CD4-positive, CD25-positive, alpha-beta regulatory T cell (primary cell): ENCODE measurements at places on chromosomes 11 and 22. TPM values are rescaled to one million over a fixed set of nuclear protein-coding genes. Genes with fewer than 3 reads are reported as not detected.

DNA sequence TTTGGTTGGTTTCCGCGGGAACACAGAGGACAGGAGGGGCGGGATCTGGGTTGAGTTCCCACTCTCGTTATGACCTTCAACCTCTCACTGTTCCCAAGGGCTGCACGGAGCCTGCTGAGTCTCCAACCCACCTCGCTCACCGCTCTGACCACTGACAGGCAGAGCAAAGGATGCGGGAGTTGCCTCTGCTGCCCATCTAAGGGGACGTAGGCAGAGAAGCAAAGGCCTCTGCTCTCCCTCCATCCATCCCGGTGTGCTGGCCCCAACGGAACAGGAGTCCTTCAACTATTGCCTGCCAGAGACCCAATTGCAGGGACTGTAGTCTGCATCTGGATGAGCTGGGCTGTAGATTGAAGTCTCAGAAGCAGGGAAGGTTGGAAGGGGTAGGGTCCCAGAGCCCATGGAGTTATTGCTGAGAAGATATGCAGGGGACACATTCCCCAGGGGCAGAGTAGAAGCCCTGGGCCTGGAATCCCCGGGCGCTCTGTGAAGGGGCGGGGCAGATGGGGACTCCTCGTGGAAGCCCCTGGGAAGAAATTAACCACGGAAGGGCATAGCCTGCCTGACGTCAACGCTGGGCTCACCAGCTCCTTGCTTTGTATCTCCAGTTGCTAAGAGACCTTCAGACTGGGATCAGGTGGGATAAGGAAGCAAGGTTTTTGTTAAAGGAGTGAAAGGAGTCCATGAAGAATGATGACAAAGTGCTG, 12.7 kb upstream of the FXYD2 start:
- H3K4me3 ChIP-seq, result no peak overlapping the region
- H3K4me1 ChIP-seq, result no peaks in the 10 kb centered on the region
- no peak overlapping the region for H3K27ac ChIP-seq
- H3K36me3 ChIP-seq, result no peaks in the 10 kb centered on the region

DNA sequence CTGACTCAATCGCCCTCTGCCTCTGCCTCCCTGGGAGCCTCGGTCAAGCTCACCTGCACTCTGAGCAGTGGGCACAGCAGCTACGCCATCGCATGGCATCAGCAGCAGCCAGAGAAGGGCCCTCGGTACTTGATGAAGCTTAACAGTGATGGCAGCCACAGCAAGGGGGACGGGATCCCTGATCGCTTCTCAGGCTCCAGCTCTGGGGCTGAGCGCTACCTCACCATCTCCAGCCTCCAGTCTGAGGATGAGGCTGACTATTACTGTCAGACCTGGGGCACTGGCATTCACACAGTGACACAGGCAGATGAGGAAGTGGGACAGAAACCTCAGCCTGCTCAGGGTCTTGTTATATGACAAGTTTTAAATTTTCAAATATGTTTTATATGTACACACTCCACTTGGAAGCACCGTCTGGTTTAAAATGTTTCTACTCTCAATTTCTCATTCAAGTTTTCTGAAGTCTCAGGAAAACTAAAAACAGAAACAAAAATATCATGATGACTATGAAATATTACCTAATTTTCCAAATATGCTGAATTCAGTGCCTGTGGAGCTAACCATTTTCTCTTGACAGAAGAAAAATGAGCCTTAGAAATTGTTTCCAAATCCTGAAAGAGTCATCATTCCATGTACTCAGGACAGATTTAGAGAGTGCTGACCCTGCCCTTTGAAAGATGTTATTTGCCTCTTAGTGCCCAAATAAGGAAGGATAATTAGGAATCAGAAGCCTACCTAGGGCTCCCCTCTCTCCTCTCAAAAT, 48.8 kb upstream of the TOP3B start:
- H3K4me1 ChIP-seq, result no peaks in the 10 kb centered on the region
- DNase-seq, result no peak
- peaks cover 3% of the 10 kb centered on the region for H3K27me3 ChIP-seq
- H3K36me3 ChIP-seq, result no peaks in the 10 kb centered on the region

DNA sequence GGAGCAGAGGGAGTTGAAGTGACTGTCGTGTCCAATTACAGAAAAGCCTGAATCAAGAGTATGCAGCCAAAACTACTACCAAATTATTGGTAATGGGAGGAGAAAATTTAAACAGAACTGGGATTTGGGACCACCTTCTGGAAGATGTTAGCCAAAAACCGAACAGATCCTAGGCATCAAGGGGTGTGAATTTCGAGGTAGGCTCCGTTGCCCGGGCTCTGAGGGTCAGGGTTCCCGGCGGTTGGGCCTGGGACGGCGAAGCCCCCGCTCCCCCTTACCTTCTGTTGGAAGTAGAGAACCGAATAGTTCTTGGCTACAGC, 313 bp downstream of the PRCP start:
- H3K4me1 ChIP-seq, result peaks cover 28% of the 10 kb centered on the region
- peak overlapping the region; percentile 98 for H3K4me3 ChIP-seq
- H3K27ac ChIP-seq, result peak overlapping the region; percentile 98

The TYR gene
- not detected for polyA plus RNA-seq

DNA sequence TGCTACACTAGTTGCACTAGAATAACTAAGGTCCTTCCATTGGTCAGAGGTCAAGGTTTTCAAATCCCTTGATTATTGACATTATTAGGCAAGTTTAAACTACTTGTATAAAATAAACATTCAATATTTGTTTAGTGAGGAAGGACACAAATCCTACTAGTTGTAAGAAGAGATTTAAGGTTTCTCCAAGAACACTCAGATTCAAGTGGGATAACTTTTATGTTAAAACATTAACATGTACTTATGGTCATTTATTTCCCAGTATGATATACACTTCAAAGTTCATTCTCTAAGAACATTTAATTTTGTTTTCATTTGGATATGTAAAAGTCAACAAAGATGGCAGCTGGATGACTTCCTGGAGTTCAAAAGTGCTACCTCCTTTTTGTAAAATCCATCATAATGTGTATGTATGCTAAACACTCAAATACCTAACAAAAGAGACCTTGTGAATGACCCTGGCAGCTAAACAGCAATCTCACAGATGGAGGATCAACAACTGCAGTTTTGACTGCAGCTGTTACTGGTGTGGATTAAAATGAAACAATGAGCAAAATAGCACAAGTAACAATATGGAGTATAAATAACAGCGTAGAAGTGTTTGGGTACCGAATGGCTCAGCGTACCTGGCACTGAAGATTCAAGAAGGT, 1.5 kb downstream of the CCDC90B start:
- peaks cover 16% of the 10 kb centered on the region for H3K4me1 ChIP-seq
- H3K36me3 ChIP-seq, result peaks cover 6% of the 10 kb centered on the region
- peak overlapping the region; percentile 98 for H3K27ac ChIP-seq
- peak; percentile 11 for DNase-seq
- peak overlapping the region; percentile 93 for H3K4me3 ChIP-seq
